ENCODE measurements at places on chromosomes 3 and 15.

GRCh38 chr15:58604455-58604923 is 145.0 kb downstream of the ADAM10 start:
- no peak for DNase-seq

DNA sequence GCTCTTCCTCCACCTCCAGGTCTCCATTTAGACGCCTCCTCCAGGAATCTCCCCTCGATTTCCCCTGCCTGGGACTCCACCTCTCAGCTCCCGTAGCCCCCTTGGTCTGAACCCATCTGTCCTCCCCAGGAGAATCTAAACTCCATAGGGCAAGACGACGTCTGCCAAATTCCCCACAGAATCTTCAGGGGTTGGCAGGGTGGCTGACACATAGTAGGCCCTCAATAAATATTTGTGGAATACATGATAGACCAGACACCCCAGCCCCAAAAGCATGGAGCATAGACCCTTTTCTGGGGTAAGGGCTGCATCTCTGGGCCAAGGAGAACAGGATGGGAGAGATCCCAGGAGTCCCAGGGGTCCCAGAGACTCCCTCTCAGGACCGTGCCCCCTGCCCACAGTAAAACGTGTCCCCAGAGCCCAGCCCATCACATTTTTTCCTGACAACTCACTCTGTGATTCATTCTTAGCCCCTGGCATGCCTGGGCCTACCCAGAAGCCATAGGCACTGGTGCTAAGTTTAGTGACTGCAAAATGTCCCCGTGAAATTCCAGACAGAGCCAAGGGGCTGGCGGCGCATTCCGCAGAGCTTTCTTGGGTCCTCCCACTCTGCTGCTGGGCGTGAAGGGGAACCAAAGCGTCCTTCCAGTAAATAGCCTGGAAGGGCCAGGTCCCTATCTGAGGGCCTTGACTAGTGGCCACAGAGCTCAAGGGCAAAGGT is 78.0 kb upstream of the SLC6A6 start:
- DNase-seq: no peak

GRCh38 chr3:8366219-8366810 is 135.3 kb upstream of the LMCD1 start:
- DNase-seq: no peak

GRCh38 chr15:78399091-78399490 is 38.9 kb upstream of the IREB2 start:
- DNase-seq: no peak

DNA sequence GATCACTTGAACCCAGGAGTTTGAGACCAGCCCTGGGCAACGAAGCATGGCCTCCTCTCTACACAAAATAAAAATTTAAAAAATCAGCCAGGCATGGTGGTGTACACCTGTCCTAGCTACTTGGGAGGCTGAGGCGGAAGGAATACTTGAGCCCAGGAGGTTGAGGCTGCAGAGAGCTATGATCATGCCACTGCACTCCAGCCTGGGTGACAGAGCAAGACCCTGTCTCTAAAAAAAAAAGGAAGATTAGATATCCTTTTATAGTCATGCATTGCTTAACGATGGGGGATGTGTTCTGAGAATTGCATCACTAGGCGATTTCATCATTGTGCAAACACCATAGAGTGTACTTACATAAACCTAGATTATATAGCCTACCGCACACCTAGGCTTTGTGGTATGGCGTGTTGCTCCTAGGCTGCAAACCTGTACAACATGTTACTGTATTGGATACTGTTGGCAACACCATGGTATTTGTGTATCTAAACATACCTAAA is 12.6 kb downstream of the ALAS1 start:
- DNase-seq: no peak

DNA sequence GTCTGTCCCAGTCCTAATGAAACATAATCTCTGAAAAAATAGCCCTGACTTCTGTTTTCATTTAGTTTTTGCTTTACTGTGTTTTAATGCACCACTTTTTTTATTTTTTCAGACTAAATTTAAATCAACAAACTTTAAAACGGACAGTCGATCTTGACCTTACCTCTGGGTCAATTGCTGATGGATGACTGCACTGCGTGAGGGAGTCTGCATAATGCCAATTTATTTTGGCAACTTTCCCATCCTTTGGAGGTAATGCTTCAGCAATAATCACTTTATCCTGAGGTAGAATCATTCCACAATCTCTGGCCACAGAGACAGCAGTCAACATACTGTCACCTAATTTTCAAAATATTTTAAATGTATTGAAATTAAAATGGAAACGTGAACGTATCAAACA is 32.5 kb upstream of the GP5 start:
- no peak for DNase-seq
